ENCODE measurements at places on chromosomes 7 and 10.

- DNase-seq = peak; percentile 94
Measured at GRCh38 chr7:46932676-46933424, 649.1 kb downstream of the TNS3 start.

- DNase-seq = no peak
Measured at GRCh38 chr10:15112657-15113056, 15.5 kb downstream of the RPP38 start.

DNA sequence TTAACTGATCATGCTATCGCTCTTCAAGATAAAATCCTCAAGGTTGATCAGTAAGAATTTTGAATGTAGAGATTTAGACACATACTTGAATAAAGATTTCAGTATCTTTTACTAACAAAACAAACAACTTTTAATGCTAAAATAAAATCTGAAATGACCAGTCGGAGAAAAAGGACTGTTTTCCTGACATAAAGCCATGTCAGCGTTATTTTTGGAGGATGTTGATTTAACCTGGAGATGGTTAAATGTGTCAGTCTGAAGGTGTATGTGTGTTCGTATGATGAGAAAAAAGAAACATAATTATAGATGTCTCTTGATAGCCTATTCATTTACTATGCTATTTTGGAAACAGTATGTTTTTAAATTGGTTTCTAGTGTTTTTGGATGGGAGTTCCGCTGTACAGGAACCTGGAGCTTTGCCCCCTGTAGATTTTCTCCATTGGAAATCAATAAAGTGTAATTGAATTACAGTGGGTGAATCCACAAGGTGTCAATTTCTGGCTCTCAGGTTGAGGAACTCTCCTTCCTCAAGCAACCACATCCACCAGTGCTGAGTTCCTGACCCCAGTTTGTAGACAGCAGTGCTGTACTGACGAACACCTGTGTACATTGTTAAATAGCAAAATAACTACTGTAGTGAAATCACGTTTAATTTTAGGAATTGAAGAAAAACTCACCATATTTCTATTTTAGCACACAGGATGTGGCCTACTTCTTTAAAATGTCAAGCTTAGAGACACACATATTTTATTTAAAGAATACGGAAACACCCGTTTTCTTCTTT is 670.1 kb downstream of the MAGI2 start:
- DNase-seq = no peak

GRCh38 chr10:21043044-21043443 is 145.9 kb upstream of the NEBL start:
- no peak for DNase-seq

- DNase-seq = no peak
Measured at GRCh38 chr7:128889121-128889520, 21.4 kb downstream of the KCP start.
